Femur (tissue), 1 donor: ENCODE measurements at places on chromosomes 4 and X.

DNA sequence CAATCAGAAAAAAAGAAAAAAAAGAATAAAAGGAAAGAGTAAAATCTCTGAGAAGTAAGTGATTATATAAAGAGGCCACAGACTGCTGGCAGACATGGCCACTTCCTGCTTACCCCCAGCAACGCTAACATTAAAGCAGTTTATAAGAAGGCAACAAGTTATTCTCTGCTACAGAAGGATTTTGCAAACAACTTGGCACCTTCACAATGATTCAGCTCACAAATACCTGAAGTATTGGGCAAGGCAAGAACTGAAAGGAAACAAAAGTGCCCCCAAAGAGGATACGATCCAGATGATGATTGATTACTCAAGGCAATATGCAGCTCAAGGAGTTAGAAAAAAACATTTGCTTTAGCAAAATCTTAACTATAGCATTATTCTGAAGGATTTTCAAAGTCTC is 718.8 kb downstream of the KLHL13 start:
- no peak for DNase-seq

GRCh38 chrX:66012094-66012534 is 27.8 kb downstream of the VSIG4 start:
- DNase-seq = no peak

- DNase-seq = no peak
Observed at GRCh38 chr4:27759611-27760575, 899.3 kb downstream of the STIM2 start.

GRCh38 chrX:79146640-79147390 is 2.3 kb downstream of the GPR174 start:
- no peak for DNase-seq

DNA sequence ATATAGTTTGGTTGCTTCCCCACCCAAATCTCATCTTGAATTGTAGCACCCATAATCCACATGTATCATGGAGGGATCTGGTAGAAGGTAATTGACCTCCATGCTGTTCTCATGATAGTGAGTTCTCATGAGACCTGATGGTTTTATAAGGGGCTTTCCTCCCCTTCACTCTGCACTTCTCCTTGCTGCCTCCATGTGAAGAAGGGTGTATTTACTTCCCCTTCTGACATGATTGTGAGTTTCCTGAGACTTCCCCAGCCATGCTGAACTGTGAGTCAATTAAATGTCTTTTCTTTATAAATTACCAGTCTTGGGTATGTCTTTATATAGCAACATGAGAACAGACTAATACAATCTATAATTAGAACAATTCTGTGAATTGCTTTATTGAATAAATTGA is 11.9 kb upstream of the DCAF4L1 start:
- DNase-seq = no peak

DNA sequence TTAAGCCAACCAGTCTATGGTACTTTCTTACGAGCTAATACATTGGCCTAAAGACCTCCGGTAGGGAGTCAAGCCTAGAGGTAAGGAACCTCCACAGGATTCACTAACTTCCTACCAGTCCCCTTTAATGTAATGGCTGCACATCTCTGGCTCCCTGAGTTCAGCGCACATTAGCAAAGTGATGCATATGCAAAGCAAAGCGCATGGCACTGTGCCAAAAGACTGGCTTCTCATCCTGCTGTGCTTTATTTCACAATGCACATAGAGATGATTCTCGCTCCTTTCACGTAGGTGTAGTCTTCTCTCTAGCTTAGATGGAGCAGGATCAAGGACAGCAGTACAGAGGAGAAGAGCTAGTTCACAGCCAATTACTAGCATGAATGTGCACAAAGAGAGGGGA is 14.6 kb upstream of the CLTRN start:
- no peak for DNase-seq

- peak; percentile 46 for DNase-seq
Observed at GRCh38 chr4:825063-825970, 612 bp downstream of the CPLX1 start.

GRCh38 chrX:39874202-39874816 is 223.4 kb downstream of the BCOR start:
- DNase-seq = no peak

GRCh38 chr4:13169731-13170525 is 314.2 kb downstream of the RAB28 start:
- DNase-seq = peak; percentile 33

- DNase-seq = peak; percentile 21
Observed at GRCh38 chr4:8297691-8298485, 28.3 kb downstream of the HTRA3 start.

DNA sequence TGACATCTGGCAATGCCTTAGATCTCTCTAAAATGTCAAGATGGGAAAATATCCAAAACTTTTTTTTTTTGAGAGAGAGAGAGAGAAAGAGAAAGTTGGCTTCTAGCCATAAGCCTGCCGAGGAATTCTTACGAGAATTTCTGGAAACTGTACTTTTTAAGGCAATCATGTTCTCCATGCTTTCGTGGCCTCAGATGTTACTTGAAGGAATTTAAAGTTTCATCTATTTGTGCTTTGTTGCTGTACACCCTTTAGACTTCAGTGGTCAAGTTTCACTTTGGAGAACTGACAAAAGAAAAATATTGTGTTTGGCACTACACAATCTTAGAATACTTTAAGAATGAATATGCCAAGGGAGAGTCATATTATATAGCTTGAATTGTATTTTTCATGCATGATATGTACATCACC is 53.9 kb downstream of the FAT4 start:
- DNase-seq = peak; percentile 24

- no peak for DNase-seq
Observed at GRCh38 chrX:53163436-53163835, 61.6 kb downstream of the KDM5C start.

DNA sequence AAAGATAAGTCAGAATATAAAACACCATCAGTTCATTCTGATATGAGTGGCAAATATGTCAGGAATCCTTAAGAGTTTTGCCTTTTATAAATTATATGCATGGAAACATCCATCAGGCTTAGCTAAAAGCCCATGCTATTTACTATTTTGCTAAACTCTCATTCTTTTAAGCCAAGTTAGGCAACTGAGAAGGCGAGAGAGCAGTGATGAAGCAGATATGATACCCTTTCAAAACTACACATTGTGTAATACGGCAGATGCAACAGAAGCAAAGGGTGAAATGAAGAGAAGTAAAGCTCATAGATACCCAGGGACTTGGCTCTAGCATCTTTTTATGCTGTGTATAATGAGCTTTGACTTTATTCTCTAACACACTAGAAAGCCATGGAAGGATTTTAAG is 95.8 kb downstream of the SLIT2 start:
- DNase-seq = no peak

DNA sequence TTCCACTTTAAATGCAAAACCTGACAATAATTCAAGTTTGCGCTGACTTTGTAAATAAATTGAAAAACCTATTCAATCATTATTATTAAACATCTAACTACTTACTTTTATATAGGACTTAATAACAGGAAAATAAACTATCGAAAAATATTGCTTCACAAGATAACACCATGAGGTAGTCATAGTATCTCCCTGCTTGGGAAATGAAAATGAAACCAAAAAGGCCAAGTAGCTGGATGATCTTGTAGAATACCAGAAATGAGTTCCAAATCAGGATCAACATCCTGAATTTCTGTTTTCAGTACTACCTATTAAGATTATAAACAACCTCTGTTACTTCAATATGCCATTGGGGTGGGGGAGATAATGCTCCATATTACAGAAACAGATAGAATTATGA is 58.9 kb downstream of the CHIC2 start:
- DNase-seq = no peak

- DNase-seq = no peak
Observed at GRCh38 chrX:150499240-150499639, 69.2 kb upstream of the MTM1 start.

DNA sequence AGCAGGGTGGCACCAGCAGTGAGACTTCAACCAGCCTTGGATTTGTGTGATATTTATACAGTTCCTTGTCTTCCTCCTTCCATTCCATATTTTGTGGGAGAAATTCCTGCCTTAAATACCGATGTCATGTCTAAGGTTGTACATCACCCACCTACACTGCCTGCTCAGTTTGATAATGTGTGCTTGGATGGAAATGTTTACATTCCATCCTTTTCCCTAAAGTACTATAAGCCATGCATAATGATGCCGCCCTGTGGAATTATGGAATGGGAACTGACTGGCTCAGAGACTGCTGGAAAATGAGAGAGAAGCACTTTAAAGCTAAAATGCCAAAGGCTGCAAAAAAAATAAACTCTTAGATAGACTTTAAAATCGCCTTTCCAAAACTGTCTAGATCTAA is 11.3 kb upstream of the GLUD2 start:
- DNase-seq = no peak

DNA sequence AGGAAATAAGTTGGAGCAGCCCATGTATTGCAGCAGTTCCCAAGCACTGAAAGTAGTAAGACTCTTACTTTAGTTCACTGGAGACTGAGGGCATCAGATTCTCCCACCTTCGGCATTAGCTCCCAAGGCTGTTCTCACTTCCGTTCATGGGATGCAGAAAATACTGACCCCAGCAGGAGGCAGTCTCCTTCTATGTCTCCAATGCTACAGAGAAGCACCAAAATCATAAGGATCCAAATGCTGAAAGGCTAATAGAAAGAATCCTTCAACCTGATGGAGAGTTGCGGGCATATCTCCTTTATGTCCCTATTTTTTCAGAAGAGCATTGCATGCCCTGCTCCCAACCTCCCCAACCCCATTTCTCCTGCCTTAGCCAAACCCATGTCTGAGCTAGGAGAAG is 32.4 kb downstream of the ADH7 start:
- DNase-seq = no peak

DNA sequence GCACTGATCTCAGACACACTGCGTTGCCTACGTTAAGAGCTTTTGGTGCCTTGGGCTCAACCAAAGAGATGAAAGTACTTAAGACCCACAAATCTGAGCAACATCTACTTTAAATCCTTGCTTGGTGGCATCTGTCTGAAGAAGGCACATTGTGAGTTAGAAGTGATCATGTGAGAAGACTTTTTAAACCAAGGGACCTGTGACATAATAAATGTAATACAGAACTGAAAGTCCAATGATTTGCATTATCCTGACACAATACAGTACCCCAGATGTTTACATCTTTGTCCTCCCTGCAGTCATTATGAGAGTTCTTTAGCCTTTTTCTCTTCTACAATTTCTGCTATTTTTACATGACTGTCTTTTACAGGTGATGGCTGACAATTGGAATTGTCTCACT is 96.7 kb upstream of the FTHL17 start:
- no peak for DNase-seq

DNA sequence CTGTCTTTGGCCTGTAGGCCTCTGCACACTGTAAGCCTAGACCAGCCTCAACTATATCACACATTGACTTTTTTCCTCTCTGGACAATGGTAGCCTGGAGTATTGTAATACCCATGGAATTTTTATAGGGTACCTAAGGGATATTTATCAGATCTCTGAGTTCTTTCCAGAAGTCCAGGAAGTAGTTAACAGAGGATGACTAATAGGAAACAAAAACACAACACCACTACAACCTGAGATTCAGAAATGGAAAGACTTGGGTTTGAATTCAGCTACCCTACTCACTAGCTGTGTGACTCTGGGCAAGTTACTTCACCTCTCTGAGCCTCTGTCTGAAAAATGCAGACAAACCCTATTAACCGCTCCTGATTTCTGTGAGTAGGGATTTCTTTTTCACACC is 7.7 kb upstream of the STX18 start:
- no peak for DNase-seq

GRCh38 chrX:41868392-41868977 is 54.9 kb downstream of the CASK start:
- no peak for DNase-seq

GRCh38 chr4:182231080-182231479 is 12.1 kb upstream of the TENM3 start:
- no peak for DNase-seq

GRCh38 chr4:101655857-101656256 is 134.7 kb upstream of the BANK1 start:
- no peak for DNase-seq

DNA sequence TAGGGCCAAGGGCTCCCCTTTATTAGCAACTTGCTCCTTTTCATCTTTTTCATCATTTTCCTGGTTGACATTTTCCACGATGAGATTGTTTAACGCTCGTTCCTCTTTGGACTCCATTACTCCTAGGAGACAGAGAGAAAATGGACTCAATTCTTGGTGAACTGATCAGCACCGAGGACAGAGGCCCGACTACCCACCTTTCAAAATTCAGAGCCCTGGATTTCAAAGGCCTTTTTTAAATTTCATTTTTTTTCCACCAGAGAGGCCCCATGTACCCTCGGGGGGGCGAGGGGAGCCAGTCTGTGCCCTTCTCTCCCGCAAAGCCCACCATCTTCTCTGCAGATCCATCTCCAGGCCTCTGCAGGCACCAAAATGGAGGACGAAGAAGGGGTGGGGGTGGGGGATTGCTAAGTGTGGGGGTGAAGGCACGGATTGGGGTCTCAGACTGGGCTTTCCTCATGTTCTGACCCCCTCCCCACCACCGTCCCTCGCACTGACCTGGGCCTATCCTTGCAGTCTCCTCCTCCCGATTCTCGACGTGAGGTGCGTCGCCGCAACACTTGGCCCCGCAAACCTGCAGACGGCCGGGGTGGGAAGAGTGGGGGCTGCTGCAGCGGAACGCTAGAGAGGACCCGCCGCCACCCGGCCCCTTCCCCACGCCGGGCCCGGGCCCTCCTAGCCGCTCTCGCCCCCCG is 783 bp downstream of the BEX2 start:
- DNase-seq = no peak

DNA sequence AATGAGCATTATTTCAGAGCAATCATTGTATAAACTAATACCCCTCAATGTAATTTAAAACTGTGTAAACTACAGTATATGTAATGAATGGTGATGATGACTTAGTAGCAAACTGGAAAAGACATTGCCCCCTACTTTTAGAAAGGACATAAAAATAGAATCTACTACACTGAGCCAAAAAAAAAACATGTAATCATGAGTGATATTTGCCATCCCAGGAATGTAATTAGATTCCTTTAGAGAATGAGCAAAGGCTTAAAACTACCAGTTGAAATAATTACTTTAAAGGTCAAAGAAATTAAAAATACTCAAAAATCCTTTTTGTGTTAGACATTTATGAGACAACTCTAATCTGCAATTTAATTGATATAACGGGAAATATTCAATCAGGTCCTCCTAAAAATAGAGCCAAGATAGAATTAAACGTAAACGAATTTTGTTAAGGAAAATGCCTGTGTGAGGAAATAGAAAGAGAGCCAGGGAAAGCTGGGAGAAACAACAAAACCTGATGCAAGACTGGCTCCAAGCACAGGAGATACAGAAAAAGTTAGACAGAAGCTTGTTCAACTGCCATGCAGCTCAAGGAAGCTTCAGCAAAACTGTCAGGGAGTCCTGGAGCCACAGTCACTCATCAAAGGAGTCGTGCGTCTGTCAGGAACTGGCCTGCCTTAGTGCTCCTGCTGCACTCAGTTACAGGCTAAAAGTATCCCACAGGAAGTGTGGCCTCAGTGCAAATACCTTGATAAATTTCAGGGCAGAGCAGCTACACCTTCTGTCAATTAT is 655.7 kb upstream of the INTU start:
- peak; percentile 17 for DNase-seq

DNA sequence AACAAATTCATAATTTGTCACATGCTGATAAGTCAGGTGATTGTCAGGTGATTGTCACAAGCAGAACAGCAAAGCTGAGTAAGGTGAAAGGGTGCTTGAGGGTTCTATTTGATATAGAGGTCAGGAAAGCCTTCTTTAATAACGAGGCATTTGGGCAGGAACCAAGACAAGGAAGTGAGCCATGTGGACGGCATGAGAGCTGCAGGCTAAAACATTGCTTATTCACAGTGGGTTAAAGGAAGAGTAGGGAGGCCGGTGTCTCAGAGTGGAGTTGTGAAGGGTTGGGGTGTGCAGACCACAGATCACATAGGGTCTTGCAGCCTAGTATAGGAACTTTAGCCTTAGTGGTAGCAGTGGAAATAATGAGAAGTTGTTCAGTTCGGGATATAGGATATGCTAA is 31.3 kb upstream of the CYP2U1 start:
- DNase-seq = no peak
